ENCODE measurements at places on chromosomes 16 and 17.

DNA sequence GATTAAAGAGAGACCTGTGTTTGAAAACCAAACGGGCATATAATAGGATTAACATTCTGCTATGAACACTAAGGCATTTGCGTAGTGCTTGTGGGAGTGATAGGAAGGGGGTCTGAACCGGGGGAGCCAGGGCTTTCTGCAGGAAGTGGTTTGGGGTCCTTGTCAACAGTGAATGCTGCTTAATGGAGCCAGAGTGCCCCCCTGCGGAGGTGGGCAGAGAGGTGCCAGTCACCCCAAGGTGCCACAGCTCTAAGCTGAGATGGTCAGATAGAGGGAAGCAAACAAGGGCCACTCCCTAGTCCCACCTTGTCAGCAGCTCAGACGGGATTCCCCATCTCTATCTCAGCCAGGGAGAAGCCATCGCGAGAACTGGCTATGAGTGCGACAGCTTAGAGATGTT, 17.7 kb downstream of the NAA60 start:
- DNase-seq = no peak

DNA sequence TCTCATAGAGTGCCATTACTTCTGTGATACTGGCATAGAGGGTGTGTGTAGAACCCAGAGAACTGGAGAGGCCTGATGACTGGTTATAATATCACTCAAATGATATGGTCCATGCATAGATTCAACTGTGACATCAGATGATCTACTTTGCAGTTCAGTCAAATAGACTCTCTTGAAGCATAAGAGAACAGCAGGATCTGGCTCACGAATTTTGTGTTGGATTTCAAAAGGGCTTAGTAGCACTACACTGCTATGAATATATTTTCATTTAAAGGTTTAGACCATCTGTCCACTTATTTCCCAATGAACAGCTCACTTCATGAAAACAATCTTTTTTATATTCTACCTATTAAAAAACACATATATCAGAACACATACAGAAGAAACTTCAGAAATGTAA, 119.7 kb downstream of the KIF2B start:
- no peak for DNase-seq

DNA sequence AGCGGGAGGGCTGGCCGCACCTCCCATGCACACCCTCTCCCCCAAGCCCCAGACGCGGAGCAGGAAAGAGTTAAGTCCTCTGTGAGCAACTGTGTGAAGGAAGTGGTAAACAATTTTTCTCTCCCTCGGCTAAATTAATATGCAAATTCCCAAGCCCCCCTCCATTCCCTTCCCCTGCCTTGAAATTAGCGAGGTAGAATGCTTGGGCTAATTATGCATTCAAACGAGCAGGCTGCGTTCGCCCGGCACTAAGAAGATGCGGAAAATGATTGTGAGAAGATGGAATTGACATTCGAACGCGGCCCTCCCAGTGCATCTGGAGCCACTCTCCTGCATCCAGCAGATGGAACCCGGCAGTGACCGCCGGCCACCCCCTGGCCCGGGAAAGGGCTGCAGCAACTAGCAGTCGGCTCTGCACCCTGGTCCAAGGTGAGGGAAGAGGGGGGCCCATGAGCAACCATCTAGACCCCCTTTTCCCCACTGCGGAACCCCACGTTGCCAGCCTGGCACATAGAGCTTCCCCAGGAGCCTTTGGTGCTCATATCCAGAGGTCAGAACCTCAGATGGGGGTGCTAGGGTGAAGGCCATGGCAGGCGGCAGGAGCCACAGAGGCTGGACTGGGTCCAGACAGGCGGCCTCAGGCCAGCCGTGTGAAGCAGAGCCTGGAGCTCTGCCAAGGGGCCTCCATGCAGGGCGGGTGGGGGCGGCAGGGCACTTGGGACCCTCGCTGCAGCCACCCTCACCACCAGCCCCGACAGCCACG, 49.1 kb upstream of the ACSF3 start:
- no peak for DNase-seq

GRCh38 chr17:64147110-64148016, 17.4 kb upstream of the ERN1 start:
- peak; percentile 26 for DNase-seq

DNA sequence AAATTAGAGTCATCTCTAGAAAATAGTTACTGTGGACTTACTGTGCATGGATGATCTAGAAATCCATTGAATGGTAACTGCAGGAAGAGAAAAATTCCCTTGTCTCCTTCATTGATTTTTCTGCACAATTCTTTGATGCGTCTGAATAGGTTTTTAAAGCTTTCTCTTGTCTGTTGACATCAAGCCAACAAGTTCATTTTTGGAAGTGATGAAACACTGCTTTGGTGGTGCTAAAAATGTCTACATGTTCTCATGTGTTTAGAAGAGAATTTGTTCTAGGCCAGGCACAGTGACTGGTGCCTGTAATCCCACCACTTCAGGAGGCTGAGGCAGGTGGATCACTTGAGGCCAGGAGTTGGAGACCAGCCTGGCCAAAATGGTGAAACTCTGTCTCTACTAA, 57.1 kb upstream of the AXIN2 start:
- DNase-seq = no peak

DNA sequence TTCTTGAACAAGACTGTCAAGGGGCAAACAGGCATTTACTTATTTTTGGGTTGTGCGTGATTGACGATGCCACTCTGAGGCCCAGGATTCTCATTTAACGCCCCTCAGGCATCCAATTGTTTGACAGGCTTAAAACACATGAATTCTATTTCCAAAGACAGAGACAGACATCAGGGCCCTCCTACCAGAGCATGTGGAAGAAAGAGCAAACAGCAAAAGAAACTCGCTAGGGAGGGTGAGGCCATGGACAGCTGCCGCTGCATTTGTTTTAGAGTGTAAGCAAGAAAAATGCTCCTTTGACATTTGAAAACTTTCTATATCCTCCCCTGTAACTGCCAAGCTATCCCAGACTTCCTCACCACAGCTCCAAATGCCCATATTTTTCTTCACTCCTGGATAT, 410.1 kb downstream of the NPIPA8 start:
- DNase-seq = no peak

DNA sequence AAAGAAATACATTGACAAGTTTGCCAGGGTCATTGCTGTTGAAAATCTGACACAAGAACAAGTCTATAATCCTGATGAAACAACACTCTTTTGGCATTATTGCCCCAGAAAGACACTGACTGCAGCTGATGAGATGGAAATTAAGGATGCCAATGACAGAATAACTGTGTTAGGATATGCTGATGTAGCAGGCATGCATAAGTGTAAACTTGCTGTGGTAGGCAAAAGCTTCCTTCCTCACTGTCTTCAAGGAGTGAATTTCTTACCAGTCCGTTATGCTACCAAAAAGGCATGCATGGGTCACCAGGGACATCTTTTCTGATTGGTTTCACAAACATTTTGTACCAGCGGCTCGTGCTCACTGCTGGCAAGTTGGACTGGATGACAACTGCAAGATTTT, 10.5 kb downstream of the GDPD1 start:
- no peak for DNase-seq

DNA sequence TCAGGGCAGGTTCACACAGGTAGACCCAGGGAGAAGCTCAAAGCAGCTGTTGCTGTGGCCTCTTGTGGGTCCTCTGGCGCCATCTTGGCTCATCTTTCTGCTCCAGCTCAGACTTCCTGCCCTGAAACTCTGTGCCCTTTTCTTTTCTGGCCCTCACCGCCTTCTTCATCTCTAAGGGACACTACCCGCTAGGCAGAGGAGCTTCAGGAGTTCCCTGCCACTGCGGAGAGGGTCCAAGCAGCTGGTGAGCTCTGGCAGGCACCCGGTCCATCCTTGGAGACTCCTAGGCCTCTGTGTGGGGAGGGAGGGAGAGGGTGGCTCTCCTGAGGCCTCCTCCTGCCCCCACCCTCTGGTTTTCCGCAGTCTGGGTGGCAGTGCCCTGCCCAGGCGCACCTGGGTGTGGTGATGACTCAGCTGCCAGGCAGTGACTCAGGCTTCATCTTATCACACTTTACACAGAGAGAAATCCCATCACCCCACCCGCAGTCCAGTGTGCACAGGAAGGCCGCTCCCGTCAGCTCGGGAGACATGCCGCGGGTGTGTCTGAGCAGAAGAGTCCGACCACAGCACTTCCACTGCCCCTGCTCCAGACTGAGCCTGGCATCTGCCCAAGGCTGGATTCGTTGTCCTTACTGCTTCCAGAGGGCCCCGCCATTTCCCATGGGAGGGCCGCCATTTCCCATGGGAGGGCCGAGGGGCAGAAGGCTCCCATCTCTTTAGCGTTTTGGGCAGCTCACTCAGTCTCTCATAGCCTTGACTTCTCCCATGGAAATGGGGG, 7.3 kb downstream of the NT5C start:
- DNase-seq = peak; percentile 55

- DNase-seq = no peak
These were observed 2.6 kb downstream of the TK2 start for GRCh38 chr16:66547101-66547989.

DNA sequence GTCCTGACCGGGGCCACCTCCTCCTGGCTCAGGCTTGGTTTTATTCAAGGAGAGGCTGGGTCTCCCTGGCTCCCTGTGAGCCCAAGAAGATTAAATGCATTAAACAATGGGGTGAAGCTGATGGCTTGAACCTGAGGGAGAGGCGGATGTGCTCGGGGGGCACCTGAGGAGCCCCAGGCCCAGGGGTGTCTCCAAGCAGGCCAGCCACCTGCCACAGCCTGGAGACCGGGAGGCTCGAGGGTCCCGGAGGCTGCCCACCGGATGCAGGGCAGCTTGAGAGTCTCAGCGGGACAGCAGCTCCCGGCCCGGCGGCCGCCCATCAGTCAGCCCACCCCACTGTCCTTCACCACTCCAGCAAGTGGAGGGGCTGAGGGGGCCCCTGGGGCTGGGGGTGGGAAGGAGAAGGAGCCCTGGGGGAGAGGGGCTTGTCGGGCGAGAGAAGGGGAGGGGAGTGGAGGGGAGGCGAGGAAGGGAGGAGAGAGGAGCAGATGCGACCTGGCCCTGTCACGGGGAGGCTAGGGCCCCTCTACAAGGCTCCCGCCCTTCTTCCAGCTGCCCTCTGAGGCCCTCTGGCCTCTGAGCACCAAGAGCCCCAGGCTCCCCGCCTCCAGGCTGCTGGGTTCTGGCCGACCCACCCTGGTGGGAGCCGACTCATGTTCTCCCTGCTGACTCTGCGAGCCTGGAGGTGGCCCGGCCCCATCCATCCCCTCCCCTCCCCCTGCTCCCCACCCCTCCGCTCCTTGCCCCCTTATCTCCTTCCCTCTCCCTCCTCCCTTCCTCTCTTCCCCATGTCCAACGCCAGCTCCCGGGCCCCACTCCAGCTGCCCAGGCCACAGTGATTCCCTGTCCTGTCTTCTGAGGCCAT, 13.2 kb downstream of the CD7 start:
- no peak for DNase-seq

DNA sequence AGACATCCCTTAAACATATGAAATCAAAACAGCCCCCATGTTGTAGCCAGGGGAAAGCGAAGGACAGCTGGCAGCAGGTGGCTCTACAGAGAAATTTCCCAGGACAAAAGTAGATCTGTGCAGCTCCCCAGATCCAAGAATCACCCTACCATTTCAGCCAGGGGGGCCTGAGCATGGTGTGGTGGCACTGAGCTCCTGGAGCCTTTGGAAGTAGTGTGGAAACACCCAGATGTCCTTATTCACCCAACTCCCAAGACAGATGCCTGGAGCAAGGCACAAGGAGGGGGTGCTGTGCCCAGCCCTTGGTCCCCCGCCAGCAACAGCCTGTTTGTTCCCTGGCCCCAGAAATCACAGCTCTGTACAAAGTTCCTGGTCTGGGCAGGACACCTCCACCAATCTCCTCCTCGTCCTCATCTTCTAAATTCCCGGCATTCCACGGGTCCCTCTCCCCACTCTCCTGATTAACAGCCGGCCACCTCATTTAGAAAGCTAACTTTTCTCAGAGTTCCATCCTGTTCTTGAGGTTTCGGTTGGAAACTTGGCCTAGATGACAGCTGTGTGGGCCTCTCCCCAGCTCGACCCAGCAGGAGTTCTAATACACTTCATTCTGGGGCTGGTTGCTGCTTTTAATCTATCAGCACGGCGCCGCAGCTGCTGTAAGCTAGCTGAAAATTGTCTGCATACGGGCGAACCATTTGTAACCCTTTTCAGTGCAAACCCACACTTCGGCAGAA, 191.1 kb downstream of the C16orf78 start:
- DNase-seq = no peak

- DNase-seq = no peak
These were observed 116.6 kb downstream of the SHISA9 start for GRCh38 chr16:13018026-13018425.

DNA sequence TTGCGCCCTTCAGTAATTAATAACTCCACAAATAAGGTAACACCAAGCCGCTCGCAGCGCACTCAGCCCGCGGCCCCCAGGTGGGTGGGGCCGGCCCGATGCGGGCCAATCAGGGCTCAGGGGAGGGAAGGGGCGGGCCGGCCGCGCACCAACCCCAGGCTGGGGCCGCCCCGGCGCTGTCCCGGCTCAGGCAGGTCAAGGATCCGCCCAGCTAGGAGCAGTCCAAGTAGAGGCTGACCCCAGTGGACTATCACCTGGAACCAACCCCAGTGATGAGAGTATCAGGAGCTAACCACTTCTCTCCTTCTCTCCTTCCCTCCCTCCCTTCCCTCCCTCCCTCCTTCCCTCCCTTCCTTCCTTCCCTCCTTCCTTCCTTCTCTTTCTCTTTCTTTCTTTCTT, 110.8 kb downstream of the C16orf78 start:
- peak; percentile 22 for DNase-seq

DNA sequence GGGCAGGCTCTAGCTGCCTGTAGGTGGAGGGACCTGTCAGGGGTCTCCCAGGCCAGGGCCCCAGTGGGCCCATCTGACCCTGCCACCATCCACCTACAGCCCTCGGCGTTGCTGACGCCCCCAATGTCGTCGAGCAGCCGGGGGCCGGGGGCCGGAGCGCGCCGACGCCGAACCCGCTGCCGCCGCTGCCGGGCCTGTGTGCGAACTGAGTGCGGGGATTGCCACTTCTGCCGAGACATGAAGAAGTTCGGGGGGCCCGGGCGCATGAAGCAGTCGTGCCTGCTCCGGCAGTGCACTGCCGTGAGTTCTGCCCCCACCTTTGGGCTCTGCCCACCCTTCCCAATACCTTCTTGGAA, 2.2 kb downstream of the FBXL19 start:
- no peak for DNase-seq

DNA sequence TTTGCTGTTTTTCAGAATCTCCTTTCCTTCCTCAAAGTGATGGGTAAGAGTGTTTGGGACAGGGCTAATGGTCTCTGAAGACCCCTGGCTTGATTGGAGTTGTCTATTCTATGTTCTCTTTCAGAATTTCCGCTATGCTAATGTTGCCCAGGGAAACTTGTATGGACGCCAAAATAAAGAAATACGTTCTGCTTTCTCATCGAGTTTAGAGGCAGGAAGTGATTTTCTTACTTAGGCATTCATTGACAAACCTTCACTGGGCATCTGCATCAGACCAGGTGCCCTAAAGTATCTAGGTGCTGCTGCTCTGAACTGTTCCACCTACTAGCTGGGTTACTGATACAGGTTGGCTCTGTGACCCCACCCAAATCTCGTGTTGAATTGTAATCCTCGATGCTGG, 787.9 kb upstream of the EEF2KMT start:
- DNase-seq = no peak

GRCh38 chr16:27678955-27679354, 129.0 kb downstream of the KATNIP start:
- no peak for DNase-seq

- no peak for DNase-seq
These were observed 118.1 kb upstream of the CACNG3 start for GRCh38 chr16:24138024-24138423.
